Prostate gland (tissue), 2 donors: ENCODE measurements at places on chromosomes 11 and 22.

DNA sequence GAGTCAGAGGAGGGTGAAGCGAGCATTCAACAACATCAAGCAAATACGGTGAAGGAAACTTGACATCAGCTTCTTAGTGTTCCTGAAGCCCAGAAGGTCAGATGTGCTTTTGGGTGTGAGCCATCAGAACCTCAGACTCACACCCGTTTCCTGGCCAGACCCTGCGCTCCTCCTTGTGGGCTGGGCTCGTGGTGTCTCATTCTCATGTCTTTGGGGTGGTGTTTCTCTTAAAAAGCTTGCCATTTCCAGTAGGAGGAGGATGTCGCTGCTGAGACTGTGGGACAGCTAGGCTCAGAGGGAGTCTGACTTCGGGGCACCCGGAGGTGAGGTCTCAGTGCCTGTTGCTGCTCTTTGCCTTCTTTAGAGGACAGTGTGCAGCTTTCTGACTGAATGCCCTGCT, 24.2 kb downstream of the PPFIBP2 start:
- DNase-seq: no peak

GRCh38 chr22:45240810-45241631, at the start of gene KIAA0930:
TSS of gene KIAA0930 (minus strand) at chr22:45240894. CDS start at chr22:45240703, 191 bp downstream.
- DNase-seq: peak; percentile 66

GRCh38 chr11:132033051-132033450, 662.6 kb downstream of the NTM start:
- no peak for DNase-seq

GRCh38 chr22:32777987-32778386, 23.5 kb upstream of the TIMP3 start:
- no peak for DNase-seq

GRCh38 chr11:86938900-86939880, 16.0 kb downstream of the FZD4 start:
- DNase-seq: peak; percentile 32

DNA sequence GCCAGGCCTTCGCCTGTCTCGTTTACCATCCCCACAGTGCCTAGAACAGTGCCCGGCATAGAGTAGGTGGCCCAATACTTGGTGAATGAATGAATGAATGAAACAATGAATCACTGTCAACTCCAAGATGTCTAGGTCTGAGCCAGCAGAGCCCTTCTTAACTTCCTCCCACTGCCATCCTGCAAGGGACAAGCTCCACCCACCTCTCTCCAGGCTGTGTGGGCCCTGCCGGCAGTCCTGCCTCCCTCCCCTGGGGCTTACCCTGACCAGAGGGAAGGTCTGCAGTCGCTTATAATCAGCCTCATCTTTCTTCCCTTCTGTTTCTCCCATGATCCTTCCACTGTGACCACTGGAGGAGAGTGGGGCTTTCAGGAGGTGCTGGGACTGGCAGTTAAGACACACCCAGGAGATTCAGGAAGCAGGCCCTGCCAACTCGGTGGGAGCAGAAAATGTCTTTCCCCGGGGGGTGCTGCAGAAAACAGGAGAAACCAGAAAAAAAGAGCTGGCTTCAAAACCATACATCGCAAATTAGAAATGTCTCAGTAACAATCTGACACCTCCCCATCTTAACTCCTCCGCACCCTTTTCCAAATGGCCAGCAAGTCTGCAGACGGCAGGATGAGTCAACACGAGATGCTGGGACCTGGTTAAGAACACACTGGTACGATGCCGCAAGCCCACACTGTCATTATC, 11.4 kb downstream of the DNAL4 start:
- DNase-seq: no peak

DNA sequence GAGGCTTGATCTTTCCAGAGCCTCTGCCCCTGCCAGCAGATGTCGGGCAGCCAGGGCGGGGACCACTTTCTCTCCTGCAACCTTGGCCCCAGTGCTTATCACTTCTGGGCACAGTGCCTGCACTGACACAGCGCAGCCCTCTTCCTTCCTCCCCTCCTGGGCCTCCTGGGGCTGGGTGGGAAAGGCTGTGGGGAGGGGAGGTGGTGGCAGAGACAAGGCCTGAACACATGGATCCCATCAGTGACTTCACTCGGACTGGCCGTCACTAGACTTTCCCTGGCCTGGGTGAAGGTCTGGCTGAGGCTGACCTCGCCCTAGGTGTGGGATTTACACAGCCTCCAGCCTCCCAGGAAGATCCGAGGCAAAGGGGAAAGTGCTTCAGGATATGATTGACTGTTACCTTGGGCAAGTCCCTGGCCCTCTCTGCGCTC, 68.1 kb downstream of the LRRC32 start:
- no peak for DNase-seq

DNA sequence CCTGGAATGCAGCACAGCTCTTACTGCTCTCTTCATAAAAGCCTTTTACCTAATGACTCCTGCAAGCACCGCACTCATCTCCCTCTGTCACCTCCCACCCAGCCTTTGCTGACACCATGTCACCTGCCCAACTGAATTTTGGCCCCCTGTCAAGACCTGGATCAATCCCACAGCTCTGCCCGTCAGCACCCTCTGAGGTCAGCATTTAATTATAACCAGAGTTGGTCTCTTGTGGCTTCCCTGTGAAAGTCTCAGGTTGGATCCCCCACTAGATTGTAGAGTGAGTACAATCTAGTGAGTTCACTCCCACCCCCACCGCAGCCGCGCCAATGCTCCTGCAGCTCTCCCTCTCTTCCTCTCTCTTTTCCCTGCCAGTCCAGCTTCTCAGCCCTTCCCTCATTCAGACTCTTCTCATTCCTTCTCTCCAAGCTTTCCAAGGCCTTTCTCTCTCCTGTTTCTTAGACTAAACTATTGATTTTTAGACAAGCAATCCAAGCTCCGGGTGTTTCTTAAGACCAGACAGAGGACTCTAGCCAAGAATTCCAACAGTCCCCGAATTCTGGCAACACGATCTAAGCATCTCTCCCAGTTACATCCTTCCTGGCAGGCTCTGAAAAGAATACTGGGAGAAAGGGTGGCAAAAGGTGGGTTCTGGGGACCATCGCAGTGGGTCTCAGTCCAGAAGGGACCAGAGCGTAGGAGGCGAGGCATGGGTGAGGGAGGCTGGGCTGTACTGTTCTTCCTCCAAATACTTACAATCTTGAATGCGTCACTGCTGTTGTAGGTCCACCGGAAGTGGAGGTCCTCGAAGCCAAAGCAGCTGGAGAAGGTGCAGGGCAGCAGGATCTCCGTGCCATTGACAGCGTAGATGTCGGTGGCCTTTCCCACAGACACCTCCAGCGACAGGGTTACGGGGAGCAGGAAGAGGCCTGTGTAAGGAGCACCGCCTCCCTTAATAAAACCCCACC, 8.0 kb downstream of the SCN4B start:
- DNase-seq: no peak

GRCh38 chr22:33579448-33580093, 340.7 kb downstream of the LARGE1 start:
- DNase-seq: peak; percentile 50

DNA sequence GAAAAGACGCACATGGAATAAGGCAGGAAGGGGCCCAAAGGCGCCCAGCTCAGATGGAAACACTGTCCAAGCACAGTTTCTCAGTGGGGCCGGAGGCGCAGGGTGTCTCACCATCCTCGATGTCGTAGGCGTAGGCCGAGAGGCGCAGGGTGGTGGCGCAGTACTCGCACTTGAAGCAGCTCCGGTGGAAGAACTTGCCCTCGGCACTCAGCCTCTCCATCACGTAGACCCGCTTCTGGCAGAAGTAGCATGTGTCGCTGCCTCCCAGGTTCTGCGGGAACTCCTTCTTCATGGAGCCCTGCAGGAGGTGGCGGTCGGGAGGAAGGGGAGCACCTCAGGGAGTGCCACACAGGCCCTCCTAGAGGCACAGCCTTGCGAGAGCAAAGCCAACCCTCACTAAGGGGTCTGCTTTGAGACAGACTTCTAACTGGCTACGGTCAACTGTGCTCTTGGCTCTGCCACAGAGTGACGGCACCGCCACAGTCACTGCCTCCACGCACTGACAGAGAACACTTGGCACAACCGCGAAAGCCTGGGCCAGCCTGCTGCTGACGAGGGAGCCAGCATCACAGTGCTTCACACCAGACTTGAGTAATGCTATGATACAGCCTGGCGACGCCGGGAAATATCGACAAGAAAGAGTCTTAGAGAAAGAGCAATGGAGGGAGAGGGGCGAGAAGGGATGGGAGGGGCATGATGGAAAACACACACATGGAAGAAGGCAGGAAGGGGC, 97.6 kb upstream of the BID start:
- DNase-seq: no peak

DNA sequence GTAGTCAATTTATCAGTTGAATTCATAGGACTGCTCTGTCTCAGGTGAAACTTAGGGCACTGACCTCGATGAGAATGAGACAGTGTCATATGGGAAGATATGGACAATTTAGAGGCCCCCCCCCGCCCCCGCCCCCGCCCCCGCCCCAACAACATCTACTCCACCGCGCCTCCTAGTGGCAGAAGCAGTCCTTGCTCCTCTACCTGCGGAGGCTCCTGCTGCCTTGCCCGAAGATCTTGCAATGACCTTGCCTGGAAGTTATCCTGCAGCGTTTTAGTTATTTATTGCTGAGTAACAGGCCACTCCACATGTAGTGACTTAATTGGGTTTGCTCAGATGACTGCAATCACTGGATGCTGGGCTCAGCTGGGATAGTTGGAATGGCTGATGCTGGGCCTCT, 15.2 kb downstream of the SERPINH1 start:
- peak; percentile 21 for DNase-seq

DNA sequence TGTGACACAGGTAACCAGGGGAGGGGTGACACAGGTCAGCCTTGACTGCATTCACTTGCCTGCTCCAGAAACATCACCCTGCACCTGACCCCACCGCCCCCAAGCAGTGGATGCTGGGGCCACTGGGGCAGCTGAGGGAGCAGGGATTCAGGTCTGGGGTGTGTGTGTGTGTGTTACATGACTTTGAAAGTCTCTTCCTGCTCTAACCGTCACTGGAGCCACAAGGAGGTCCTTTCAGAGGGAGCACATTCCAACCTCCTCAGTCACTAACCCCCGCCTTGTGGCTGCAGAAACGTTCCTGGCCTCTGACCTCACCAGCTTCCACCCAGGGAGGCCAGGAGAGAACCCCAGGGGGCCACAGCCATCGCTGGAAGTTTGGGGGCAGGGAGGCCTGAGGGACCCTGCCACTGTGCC, 2.9 kb upstream of the FOSL1 start:
- no peak for DNase-seq

DNA sequence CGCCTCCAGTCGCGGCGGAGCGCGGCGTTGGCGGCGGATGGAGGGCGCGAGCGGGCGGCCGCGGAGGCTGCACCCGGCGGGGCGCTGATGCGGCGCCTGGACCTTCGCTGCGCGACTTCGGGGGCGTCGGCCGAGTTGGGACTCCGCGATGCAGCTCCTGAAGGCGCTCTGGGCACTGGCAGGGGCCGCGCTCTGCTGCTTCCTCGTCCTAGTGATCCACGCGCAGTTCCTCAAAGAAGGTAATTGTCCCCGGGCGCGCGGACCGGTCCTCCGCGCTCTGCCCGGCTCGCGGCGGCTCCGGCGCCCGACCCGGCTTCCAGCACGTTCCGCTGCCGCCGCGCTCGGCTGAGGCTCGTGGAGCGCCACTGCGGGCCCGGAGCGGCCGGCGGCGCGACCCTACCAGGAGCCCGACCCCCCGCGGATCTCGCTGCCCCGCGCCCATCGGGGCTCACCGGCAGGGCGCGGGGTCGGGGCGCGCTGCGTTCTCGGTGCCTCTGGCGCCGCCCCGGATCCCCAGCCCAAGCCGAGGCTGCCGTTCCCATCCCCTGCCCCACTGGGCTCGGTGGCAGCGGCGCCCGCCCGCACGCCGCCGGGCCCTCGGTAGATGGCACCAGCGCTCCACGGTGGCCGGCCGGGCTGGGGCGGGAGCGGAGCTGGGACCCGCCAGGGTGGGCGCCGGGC, 1251.2 kb downstream of the BRD1 start:
- DNase-seq: peak; percentile 27

DNA sequence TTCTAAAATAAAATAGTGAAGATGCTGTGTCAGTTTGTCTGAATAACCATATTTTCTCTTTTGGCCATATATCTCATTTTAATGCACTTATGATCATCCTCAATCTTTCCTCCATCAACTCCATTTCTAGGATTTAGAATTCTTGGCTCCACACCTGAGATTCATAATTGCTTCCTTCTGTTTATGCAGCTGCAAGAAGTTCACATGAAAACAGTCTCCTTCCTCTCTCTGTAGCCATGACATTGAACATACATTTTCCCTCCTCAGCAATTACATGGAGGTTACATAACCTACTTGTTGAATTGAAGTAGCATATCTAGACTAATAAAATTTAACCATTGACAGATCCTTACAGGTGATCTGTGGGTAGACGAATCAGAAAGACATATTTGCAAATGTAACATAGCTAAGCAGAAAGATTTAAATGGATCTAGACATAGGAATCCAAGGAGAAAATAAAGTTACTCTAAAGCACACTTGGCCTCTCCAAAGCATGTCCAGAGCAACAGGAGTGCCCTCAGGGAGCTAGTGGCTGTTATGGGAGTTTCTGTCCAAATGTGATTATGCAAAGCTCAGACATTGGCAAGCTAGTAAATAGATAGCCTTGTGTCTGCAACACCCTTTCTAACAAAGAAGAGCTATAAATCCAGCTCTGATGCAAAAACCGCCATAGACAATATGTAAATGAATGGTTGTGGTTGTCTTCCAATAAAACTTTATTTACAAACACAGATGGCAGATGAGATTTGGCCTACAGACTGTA, 119.9 kb upstream of the MPPED2 start:
- no peak for DNase-seq

DNA sequence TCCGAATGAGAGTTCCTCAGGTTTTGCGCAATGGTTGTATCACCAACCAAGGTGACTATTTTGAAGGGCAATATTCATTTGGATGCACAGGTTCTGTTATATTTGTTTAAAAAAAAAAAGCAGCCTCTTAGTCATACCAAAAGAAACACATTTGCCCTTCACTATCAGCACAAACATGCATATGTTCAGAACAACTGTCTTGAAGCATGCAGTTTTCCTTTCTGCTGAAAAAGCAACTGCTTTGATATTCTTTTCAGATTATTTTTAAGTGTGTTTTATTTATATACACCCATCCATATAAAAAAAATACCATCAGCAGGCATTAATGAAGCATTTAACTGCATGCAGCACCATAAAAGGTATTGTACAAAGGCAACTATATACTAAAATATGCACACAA, 67.8 kb downstream of the RBFOX2 start:
- DNase-seq: no peak

GRCh38 chr11:45884596-45885185, 760 bp upstream of the MAPK8IP1 start:
- DNase-seq: no peak

DNA sequence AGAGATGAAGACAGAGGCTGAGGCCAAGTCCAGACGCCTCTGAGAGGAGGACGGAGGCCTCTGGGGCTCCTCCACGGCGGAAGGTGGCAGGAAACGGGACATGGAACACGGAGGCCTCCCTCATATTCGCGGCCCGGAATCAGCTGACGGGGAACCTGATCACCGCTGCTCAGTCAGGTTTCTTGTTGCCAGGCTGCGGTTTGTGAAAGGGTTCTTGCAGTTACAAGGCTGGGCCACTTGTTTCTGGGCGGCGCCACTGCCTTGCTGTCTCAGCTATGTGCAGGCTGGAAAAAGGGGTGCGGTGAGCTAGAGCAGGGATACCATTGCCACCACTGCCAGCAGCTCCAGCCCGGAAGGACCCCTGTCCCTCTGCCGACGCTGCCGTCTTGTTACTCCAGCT, 10.0 kb upstream of the MMP1 start:
- no peak for DNase-seq
